ENCODE measurements at places on chromosomes 3 and 15.

DNA sequence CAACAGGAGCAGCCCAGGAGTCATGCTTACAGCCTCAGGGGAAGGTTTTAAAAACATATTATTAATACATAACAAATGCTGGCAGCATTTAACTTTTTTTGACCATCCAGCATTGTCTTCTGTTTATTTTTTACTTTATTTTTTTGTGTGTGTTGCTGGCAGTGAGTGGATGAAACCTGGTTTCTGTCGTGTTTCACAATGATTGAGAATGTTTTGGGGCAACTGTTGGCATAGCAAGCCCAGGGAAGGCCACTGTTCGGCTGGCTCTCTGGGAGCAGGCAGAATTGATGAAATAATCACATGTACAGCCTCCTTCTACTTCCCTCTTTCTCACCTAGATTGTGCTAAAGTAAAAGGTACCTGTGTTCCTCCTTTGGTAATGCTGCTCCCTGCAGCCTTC, 190.2 kb downstream of the NR1D2 start:
- no peak for DNase-seq

DNA sequence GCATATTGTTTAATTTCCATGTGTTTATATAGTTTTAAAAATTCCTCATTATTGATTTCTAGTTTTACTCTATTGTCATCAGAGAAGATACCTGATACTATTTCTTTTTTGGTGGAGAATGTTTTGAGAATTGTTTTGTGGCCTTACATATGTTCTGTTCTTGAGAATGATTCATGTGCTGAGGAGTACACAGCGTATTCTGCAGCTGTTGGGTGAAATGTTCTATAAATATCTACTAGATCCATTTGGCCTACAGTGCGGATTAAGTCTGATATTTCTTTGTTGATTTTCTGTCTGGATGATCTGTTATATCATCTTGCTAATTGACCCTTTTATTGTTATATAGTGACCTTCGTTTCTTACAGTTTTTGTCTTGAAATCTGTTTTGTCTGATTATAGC, 109.7 kb downstream of the UBE2E2 start:
- DNase-seq: no peak

DNA sequence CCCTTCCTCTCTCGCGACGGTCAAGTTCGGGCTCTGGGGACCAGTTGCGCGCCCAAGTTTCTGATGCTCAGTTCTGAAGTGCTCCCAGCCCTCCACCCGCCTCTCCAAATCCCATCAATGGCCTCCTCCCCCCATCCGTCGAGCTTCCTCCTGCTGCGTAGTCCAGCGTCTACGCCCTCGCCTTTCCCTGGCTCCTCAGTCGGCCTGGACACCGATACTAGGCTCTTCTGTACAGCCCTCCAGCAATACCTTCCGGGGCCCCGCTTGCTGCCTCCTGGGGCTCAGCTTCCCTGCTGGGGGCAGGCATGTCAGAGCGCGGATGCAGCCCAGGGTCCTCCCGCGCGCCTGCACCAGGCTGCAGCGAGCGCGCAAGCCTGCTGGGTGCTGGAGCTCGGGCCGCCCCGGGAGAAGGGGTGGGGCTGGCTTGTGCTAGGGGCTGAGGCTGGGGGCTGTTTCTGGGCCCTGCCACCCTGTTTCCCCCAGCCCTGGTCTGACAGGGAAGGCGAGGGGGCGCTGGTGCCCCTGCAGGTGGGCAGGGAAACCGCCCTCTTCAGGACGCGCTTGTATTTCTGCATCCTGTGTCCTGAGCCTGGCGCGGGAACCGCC, 353.3 kb upstream of the SUCLG2 start:
- no peak for DNase-seq

DNA sequence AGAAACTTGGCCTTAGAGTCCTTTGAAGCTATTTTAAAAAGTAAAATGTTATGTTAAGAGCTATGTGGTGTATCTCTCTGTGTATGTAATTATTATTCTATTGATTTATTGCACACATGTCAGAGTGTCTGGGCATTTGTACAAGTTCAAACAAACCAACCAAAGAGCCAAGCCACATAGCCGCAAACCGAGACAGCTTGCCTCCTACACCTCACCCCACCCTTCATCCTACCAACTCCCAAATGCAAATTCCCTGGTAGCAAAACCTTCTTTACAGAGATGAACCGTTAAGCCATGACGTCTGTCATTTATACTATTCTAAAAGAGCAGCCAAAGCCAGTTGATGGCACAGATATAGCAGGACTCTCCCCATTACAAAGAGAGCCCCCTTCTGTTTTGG, 332.3 kb downstream of the ERC2 start:
- no peak for DNase-seq

DNA sequence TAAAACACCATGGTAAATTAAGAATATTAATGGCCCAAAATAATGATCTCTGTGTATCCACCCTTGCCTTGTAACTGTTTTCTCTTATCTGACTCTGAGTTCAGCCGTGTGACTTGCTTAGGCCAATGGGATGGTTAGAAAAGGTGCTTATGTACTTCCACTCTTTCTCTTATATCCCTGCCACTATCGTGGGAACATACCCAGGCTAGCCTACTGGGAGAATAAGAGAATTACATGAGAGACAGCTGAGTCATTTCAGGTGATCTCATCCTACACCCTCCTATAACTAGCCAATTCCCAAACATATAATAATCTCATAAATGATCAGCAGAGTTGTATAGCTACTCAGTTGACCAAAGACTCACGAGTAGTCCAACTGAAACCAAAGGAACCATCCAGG, 98.3 kb upstream of the ABI3BP start:
- no peak for DNase-seq

- no peak for DNase-seq
These were observed 46.1 kb downstream of the C2CD4A start for GRCh38 chr15:62112616-62113593.

DNA sequence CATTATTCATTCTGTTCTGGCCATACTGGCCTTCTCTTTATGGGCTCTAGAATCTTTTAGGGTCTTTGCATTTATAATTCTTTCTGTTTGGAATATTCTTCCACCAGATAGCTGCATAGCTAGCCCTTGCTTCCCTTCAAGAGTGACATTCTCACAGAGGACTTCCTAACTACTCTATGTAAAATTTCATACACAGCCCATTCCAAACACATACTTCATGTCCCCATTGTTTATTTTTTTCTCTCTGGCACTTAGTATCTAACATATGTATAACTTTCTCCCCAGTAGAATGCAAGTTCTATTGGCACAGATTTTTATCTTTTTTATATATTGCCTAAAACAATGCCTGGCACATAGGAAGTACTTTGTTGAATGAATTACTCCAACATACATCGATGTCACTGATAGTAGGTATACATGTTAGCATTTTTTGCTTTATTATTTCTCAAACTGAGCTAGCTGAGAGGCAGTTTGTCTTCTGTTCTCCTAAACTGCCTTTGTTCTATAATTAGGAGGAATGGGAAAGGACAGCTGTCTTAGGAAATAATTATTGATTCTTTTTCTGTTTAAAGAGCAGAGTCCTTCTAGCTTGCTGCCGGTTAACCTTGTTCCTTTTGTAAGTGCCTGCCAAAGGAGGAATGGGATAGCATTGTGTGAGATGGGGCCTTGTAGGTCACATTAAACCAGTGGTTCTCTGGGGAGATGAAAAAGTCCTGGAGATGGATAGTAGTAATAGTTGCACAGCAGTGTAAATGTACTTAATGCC, 7.9 kb downstream of the FAM162A start:
- DNase-seq: no peak

- no peak for DNase-seq
These were observed 41.8 kb downstream of the PRR23E start for GRCh38 chr3:127234778-127235177.

DNA sequence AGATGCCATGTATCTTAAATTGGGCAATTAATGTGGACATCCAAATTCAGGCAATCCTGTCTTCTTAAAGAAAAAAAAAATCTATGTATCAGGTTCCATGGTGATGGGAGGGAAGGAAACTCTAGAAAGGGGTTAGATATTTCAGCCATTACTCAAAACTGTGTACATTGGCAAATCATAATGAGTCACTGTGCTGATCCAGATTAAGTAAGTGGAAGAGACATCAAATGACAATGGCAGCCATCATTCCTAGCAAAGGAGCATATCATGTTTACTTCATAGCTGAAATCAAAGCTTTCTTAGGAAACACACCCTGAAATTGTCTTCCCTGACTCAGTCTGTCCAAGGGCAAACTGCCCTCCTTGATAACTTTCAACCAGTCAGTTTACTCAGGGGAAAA, 713.3 kb upstream of the GBE1 start:
- DNase-seq: no peak

DNA sequence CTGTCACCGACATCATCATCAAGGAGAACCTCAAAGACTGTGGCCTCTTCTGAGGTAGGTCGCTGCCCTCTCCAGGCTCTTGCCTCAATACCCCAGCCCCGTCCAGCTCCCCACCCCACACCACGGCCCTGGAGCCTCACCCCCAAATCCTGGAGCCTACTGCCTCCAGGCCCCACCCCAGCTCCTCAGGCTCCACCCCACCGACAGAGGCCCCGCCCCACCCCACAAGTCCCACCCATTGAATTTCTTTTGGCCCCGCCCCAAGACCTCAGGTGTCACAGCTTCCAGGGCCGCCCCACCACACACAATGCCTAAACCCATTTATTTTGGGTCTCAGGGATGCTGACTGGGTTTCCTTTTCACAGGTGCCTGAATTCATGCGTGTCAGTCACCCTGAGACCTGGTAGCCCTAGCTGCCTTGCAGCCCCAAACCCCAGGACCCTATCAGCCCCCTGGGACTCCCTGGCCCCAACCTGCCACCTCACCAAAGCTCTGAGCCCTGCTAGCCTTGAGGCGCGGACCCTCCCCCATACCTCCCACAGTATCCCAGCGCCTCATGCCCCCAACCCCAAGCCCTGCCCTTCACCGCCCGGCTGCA, 3.6 kb downstream of the GNAT1 start:
- no peak for DNase-seq

DNA sequence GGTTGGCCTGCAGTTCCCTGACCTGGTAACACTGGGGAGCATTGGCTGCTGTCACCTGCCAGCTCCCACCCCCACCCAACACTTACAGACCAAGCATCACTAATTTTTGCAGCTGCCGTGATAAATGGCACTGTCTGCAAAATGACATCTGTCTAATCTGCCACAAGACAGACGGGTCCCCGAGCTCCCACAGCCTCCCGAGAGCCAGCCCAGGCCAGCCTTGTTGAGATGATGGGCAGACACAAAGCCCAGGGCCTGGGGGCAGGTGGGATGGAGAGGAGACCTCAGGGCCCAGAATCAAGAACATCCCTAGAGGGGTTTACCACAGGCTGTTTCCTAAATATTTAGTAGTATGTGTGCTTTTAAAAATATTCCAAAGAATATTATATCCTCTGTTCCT, 203.4 kb downstream of the TBC1D2B start:
- no peak for DNase-seq

DNA sequence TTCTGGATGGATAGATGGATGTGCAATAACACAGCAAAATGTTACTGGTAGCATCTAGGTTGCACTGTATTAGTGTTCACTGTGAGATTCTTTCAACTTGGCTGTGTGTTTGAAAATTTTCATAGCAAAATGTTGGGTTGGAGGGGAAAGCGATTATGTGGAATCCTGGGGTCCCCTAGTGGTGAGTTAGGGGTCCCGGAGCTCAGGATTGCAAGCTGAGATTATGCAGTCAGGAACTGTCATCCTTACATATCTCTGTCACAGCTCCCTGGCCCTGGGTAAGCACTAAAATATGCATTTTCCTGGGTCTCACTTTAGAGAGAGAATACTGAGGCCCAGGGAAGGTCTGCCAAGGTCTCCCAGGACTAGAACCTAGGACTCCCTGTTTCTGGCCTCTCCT, 77.2 kb downstream of the CEMIP start:
- DNase-seq: no peak

DNA sequence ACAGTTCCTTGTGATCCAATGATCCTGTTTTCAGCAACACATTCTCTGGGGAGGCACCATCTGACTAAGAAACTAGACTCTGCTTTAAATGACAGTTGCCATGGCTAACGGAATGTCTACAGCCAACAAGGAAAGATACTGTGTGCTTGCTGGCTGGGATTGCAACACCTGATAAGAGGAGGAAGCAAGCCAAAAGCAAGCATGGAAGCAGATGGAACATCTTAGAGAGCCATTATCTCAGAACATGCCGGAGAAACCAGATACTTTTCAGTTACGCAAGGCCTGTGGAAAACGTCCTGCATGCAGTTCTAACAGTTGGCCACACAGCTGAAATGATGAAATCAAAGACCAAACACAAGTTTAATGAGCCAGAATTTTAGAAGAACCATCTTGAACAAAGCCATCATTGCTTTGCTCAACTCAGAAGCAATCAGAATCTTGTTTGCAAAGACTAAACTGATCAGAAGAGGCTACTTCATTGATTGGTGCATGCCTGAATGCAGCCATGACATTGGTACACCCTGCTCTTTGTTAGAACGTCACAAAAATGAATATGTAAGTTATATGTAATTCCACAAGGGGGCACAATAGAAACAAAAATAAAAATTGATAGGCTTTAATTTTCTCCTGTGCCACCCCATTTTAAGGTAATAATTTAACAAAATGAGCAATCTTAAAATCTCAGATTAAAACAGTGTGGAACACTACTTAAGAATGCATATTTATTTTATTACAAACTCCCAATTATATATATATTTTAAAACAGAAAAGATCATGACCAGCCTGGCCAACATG, 50.8 kb downstream of the GXYLT2 start:
- DNase-seq: peak; percentile 4

DNA sequence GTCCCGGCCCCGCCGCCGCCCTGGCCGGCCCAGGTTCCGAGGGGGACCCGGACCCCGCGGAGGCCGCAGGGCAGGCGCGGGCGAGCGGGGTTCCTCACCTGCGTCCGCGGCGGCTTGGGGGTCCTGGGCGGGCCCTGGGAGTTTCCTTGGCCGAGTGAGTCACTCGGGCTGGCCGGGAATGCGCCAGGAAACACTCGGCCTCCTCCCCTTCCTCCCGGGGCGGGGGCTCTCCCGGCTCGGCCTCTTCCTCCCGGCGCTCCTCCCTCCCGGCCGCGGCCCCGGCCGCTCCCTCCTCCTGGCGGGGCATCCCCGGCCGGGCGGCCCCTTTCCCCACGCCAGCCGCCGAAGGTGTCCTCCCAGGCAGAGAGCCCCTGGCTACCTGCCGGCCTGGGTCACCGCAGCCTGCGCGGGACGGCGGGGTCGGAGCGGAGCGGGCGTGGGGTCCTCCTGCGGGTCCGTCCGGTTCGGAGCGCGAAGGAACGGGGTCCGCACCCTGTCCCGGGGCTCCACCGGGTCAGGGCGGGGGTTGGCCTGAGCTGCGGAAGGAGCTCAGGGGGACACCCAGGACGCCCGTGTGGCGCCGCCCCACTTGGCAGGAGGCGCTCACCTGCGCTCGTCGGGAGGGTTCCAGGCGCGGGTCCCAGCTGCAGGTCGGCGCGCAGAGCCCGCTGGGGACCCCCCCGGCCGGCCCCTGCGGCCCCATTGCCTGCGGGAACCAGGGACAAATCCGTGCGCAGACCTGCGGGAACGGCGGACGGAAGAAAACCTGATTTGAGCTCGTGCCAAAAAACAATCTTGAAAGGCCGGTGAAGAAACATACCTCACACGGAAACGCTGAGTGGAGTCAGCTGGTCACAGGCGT, at the start of gene CYFIP1:
Gene CYFIP1 (minus strand): TSS at position 180 of the 862 bp plus-strand sequence. CDS start 33,083 bp downstream, outside the sequence.
- no peak for DNase-seq

- DNase-seq: no peak
These were observed 7.3 kb upstream of the ISG20 start for GRCh38 chr15:88631464-88632028.

Measured in effector CD4-positive, alpha-beta T cell (primary cell).